RWPE2 (cell line): ENCODE measurements at places on chromosomes 1 and 21.

DNA sequence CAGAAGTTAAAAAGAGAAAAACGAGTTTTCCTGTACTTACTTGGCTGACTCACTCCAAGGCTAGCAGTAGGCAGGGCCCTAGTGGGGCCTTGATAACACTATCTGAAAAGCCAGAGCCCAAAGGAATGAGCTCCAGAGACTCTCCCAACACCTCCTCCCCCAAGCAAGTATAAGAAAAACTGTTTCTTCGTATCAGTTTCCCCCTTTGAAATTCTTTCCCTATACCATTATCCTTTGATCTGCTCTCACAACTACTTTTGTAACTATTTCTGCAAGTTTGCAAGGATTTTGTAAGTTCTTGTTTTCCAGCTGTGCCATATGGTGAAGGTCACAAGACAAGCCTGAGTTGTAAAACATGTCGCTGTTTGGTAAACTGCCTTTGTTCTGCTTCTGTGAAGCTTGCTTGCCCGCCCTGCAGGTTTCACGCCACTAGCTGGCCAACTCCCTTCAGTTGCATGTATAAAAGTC lies 36.5 kb upstream of the KCNJ15 start:
- no peak for DNase-seq

DNA sequence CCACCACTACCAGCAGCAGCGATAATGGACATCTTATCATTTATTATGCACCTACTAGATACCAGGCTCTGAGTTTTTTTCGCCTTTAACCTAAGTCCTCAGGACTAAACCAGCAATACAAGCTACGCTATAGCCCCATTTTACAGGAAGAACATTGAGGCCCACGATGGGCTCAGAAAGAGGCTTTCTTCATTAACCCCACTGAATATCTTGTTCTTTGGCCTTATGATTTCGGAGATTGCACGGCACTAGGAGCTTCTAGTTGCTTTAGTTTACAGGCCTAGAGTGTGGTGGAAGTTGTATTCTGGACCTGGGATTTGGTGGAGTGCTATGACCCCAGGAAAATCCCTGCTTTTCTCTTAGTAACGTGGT lies 1.5 kb downstream of the SESN2 start:
- DNase-seq, result no peak

DNA sequence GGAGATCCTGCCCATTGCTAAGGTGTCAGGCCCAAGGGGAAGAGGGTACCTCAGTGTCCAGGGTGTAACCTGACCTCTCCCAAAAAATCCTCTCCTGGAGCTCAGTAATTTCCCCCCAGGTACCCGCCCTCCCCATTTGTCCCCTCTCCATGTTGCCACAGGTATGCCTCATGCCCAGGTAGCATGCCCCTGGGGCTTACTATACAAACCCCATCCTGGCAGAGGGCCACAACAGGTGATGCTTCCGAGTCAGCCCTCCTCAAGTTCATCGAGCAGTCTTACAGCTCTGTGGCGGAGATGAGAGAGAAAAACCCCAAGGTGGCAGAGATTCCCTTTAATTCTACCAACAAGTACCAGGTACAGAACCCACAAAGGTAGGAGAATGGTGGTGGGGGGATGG lies 15.7 kb downstream of the ATP1A4 start:
- DNase-seq, result no peak

DNA sequence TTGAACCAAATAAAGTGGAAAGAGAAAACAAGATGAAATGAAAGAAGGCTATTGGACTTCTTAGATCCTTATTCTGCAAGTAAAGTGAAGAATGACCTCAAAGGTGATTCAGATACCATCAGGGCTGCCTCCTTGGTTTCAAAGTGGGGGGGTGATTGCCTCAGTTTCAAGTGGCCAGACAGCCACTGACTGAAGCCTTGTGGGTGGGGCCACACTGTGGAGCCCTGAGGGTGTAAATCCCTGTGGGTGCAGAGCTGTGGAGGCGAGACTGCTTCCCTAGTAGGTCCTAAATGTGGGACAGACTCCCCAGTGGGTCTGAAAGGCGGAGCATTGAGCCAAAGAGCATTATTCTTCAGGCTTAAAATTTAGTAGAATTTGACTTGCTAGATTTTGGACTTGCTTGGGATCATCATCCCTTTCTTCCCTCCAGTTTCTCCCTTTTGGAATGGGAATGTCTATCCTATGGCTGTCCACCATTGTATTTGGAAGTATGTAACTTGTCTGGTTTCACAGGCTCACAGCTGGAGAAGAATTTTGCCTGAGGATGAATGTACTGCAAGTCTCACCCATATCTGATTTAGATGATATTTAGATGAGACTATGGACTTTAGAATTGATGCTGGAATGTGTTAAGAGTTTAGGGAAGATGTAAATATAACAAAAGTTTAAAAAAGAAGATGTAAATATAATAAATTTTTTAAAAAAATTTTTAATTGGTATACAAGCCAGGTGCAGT lies 71.6 kb upstream of the SOX13 start:
- DNase-seq, result no peak

- DNase-seq, result no peak
Observed at GRCh38 chr1:232484856-232485255, 145.1 kb downstream of the SIPA1L2 start.

DNA sequence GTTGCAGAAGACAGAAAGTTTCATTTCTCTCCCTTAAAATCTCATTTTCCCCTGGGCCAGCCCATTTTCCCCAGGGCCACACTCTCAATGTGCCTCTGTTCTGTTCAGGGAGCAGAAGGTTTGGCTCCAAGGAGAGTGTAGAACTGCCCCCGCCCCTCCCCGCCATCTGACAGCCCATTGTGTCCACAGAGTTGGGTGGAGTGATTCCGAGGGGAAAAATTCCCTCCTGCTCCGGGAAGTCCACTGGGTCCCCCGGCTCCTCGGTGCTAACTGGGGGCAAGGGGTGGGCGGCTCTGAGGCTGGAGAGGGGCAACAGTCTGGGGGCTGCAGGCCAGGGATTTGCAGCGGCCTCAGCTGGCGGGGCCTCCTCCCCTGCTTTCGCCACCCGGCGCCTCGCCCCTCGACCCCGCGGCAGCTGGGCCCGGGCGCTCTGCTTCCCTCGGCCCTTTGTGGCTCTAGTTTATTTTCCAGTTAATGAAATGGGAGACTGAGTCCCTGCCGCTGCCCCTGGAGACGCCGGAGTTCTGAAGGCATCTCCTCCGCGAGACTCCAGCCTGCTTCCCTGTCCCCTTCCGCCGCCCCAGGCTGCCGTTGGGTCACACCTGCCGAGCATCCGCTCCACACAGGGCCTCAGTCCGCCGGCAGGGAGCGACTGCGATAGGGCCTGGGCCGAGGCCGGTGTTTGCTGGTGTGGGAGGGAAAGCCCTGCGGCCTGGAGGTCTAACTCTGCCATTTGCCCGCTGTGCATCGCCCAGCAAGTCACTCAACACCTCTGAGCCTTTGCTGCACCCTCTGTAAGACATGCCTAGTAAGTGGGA lies 14.7 kb upstream of the KIRREL1 start:
- DNase-seq, result no peak

GRCh38 chr21:15009837-15010363 lies 54.9 kb downstream of the NRIP1 start:
- no peak for DNase-seq

DNA sequence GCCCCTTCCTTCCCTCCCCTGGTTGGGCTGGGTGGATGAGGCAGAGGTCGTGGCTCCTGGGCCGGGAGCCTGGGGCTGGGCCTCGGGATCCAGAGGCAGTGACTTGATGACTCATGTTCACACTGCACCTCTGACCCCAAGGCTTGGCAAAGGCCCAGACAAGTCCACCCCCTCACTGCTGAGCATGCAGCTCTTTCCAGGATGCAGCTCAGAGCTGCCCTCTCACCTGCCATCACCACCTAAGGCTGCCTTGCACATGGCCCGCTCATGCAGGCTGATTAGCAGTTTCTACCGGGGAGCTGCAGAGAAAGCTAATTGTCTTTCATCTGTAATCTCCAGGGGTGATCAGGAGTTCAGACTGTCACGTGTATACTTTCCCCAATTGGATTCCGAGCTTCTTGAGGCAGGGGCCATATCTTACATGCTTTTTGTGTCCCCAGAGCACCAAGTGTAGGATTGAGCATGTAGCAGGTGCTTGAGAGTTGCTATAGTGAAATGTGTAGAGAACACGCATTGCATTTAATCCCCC lies 62.1 kb downstream of the LRRN2 start:
- no peak for DNase-seq

- DNase-seq, result no peak
Observed at GRCh38 chr1:184362876-184363275, 24.0 kb upstream of the C1orf21 start.

- no peak for DNase-seq
Observed at GRCh38 chr1:229640455-229640854, 14.4 kb downstream of the URB2 start.

DNA sequence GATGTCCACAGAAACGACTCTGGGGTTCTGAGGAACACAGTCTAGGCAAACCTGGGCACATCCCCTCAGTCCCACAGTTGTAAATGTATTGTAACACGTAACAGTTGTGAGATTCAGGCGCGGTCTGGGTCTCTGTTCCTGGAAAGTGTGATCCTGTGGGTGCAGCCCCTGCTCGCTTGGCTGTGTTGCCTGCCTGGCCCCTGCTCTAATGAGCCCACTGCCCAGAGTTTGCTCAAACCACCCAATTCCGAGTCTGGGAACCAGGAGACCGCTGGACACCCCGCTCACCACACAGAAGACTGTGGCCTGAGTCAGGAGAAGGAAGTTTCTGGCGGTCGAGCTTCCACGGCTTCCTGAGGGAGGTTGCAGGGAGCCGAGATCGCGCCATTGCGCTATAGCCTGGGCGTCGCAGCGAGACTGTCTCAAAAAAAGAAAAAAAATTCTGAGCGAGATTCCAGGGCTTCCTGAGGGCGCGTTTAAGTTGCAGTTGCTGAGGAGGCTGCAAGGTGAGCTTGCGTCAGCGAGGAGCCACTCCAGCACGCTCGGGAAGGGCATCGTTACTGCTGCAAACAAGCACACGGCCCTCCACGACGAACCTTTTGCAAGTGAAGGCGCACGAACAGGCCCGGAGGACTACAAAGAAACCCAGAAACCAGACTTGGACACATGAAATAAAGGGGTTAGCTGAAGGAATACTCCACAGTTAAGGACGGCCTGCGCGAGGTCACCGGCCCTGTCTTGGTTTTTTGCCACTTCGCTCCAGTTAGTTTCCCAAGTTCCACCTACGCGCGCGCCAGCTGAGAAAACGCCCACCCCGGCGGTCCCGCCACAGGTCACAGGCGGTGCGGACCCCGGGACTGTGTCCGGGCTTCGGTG lies 1.1 kb downstream of the C21orf58 start:
- no peak for DNase-seq

DNA sequence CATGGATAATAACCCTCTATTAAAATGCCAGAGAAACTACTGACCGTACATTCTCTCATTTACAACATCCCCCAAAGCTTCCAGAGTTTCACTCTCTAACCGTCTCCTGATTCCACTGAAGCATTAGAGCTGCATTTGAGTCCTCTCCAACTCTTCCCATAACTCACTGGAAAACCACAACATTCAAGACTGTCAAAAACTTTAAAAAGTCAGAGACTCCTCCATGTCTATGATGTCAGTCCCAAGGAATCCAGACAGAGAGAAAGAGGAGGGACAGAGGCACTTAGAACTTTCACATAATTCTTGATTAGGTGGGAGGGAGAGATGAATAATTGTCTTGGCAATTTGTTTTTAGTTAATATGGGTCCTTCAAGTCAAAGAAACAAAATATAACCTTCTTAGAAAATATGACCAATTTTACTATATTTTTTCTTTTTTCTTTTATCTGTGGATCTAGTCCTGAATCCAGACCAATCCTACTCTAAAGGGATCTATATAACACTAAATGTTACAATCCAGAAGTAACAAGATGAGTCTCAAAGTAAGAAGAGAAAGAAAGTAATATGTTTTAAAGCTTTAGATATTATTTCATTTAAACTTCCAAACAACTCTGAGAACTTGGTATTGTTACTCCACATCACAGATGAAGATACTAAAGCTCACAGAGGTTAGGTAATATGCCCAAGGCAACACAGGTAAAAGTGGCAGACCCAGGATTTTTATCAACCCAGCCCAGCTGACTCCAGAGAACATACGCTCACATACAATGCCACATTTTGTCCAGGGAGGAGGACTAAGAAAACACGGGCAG lies 23.8 kb downstream of the OTUD7B start:
- no peak for DNase-seq

DNA sequence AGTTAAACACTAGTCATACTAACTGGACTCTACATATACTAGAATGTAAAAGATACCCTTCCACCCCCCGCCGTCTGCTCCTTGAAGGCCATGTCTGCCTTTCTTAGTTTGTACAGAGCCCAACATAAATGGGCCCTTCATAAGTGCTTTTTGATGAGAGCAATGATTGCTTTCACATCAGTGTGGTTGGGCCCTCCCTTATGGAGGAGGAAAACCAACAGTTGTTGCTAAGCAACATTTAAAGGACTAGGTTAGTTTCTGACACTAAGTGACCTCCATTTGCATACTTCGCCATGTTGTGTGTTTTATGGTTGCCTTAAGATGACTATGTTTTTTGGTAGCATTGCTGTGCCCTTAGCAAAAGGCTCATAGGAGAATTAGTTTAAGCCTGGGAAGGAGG lies 182.0 kb upstream of the SGIP1 start:
- no peak for DNase-seq

GRCh38 chr21:32307706-32308105 lies 9.1 kb downstream of the MRAP start:
- no peak for DNase-seq

DNA sequence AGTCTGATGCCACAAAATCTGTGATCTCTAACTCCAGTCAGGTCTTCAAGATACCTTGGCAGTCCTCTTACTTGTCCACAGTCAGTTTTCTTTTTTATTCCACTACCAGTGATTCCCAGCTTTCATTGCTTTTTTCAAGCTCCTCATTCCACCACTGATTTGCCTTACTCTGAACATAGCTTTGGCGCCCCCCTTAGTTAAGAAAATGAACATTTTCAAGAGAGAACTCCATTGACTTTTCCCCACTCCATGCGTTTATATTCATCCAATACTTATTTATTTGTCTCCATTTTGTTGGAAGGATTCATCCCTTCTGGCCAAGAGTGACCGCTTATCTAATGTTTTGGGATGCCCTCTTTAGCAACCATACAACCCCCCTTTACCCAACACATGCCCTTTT lies 33.9 kb upstream of the IPO9 start:
- DNase-seq, result no peak

DNA sequence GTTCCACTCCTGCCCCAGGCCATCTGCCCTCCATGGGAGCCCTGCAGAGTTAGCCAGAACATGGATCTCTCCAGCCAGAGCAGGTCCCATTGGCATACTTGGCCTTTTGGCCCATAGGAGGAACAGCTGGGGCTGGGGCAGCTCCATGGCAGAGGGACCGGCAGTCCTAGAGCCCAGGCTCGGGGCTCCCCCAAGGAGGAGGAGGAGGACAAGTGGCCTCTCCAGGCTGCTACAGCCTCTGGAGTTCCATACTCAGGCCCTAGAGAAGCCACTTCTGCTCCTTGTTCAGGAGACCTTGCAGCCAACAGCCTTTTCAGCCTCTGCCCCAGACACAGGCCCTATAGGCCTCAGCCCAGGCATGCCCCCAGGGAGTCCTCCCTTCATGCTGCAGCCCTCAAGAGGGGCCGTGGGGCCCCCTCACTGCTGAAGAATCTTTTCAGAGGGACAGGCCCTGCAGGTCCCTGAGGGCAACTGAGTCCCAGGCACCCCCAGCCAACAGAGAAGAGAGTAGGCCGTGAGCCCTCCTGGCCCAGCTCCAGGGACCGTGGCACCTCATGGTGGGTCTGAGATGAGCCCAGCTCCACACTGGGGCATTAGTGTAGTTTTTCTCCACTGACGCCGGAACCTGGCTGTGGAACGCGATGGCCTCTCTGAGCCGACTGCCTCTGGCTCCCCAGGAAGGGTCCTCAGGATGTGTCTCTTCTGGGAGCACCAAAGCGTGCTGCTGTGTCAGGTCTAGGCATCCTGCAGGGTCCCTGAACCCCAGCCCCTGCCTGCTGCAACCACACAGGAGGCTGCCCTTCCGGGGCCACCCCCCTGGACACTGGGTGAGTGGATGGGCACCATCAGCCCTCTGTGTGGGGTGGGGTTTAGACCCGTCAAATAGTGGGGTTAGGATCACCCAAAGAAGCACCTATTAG lies 297.6 kb upstream of the VAMP3 start:
- DNase-seq, result no peak
